ENCODE measurements at places on chromosomes 3 and 15.

DNA sequence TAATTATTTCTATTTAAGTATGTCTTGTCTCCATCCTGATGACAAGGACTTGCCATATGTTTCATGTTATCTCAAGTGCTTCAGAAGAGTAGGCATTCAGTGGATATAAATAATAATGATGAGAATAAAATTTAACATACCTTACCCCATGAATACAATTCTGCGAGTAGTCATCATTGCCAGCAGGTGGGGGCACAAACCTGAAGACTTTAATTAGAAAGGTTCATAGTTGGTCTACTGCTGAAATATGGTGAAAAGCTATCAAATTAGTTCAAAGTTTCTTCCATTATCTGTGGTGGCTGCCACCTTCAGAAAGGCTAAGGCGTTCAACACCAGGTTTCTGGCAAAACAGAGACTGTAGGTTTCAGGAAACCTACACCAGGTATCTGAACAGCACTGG, 100.9 kb downstream of the P3H2 start:
- DNase-seq: no peak

DNA sequence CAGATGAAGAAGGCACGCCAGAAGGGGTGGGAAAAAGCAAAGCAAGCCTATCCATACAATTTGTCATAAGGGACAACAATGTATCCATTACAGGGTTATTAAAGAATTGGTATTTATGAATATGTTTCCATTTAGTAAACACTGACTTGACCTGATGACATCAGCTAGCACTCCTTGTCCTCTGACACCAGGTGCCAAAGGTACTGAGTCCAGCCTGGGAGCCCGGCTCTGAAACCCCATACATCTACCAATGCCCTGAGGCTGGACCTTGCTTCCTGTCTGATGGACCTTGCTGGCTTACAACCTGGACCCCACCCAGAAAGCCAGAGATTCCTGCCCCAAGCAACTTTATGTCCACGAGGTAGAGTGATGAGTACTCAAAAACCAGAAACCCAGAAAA, 263.0 kb upstream of the ATP11B start:
- DNase-seq: no peak

DNA sequence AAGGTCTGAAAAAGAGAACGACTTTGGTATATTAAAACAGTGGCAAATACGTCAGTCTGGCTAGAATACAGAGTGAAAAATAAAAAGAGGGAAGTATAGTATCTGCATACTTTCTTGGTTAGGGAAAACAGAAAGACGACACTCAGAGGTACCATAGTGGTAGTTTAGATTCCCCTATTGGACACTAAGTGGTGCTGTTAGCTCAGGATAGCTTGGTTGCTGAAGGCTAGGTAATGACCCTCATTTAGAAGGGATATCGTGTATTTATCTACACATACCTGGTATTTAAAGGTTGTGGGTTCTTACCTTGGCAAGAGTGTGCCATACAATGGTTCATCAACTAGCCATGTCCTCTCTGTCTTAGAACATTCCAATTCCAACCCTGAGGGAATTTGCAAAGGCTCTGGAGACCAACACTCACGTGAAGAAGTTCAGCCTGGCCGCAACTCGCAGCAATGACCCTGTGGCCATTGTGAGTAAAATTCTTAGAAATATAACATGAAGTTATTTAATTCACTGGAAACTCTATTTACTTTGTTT, 31.0 kb downstream of the TMOD2 start:
- DNase-seq: no peak

DNA sequence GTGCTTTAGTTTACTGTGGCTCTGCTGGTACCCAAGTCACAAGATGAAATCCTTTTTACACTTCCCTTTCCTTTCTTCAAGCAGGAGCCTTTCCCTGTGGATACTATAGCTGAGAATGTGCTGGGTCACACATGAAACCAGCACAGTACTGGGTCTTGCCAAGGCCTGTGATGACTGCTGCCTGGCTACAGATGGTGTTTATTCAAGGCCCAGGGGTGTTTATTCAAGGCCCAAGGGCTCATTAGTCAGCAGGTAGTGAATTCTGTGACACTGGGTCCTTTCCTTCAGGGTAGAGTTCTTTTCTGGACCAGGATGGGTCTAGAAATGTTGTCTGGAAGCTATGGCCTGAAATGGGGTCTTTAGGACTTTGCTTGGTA, 99.4 kb downstream of the SH3GL3 start:
- DNase-seq: no peak

- DNase-seq: no peak
Observed at GRCh38 chr3:129118745-129119144, 2.9 kb downstream of the RAB43 start.

- DNase-seq: no peak
Observed at GRCh38 chr3:156888576-156888975, 62.4 kb downstream of the LEKR1 start.

DNA sequence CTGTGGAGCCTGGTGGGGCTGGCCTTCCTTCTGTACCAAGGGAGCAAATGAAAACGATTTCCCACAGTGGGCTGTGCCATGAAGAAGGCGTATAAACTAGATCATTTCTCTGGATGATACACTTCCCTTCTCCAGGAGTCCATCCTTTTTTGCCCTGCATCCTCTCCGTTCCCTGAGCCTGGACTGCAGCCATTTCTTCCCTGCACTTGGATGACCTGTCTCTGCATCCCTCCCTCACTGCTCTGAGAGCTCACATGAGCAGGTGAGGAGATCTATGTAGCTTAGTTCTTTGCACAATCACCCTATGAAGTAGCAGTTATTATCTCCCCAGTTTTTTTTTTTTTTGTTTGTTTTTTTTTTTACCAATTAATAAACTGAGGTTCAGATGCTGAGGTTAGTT, 46.7 kb downstream of the IQSEC1 start:
- DNase-seq: no peak

GRCh38 chr3:144032531-144033239, 61.1 kb downstream of the DIPK2A start:
- DNase-seq: no peak

DNA sequence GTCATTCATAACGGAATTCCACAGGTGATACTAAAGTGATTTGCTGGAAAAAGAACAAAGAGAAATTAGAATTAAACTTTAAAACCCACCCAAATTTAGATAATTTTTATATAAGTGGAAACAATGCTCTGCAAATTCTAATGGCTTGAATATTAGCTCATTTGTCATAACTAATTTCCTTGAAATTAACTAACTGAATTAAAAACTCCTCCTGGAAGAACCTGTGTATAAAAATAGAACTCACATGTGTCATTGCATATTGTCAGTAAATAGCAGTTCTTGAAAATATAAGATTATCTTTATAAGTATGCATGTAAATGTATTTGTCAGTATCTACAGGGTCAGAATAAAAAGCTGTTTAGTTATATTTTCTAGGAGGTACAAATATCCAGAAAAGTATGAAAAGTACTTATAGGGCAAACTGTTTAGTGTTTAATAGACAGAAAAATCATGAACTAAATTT, 16.3 kb downstream of the ZIC1 start:
- DNase-seq: no peak

- DNase-seq: no peak
Observed at GRCh38 chr15:45183511-45183910, 4.3 kb downstream of the SHF start.

GRCh38 chr3:20137647-20138046, 48.4 kb downstream of the SGO1 start:
- no peak for DNase-seq

GRCh38 chr3:176714034-176714433, 483.2 kb downstream of the TBL1XR1 start:
- DNase-seq: no peak

DNA sequence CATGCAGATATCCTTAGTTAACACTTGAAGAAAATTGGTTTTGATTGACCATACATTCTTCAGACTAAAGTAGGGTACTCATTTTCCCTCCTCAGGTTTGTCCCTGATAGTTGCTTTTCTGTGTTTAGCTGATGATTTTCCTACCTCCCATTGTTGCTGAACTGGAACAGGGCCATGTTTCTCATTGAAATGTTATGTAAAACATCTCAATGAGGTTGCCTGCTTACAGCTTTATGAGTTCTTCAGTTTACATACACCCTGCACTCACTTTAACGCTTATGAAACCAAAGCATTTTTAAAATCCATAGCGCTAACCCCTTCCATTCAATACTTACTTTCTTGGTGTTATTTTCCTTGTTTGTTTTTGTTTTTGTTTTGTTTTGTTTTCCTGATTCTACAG, 61.9 kb downstream of the HMG20A start:
- no peak for DNase-seq

GRCh38 chr15:62519900-62520299, 354.8 kb upstream of the C2CD4B start:
- no peak for DNase-seq

- no peak for DNase-seq
Observed at GRCh38 chr15:49135342-49135857, 20.0 kb downstream of the COPS2 start.

GRCh38 chr15:48936666-48937065, 27.1 kb downstream of the SHC4 start:
- no peak for DNase-seq

- peak; percentile 51 for DNase-seq
Observed at GRCh38 chr3:114362815-114363214, 69.0 kb downstream of the TIGIT start.

GRCh38 chr3:66021731-66022131, 17.0 kb downstream of the MAGI1 start:
- DNase-seq: no peak

GRCh38 chr3:49092938-49093852, 676 bp downstream of the QRICH1 start:
- peak; percentile 91 for DNase-seq

DNA sequence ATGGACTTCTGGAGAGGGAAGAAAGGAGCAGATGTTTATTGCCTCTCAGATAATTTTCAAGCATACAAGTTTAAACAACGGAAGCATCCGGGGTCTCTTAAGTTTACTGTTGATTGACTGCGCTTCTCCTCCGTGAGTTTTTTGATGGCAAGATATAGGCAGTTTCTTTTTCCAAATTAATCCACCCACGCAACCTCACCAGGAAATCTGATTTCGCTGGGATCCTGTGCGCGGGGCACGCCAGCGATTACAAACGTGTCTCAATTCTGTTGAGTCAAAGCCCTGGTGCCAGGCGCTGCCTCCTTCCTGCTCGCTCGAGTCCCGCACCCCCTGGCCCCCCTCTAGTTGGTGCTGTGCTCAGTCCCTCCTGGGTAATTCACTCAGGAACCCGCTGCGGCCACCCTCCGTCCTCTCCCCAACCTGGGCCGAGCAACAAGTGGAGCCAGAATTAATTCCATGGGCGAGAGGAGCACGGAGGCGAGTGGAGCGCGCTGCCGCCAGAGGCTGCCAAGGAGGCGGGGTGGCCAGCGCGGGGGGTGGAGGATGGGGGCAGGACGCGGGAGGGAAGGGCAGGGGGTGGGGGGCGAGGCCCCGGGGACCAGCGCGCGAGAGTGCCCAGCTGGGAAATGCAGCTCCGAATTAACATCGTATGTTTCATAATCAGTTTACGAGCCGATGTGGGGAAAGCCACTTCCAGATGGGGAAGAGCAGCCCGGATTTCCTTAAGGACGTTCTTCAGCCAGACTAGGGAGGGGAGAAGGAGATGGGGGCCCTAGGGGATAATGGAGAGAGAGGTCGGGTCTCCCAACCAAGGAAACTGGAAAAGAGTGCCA, 6.0 kb downstream of the WNT5A start:
- DNase-seq: peak; percentile 59

- DNase-seq: no peak
Observed at GRCh38 chr3:81638480-81638879, 123.0 kb downstream of the GBE1 start.

GRCh38 chr3:51669241-51670052, 1.6 kb upstream of the TEX264 start:
- DNase-seq: peak; percentile 88

GRCh38 chr3:15659254-15659975, 57.9 kb downstream of the BTD start:
- DNase-seq: peak; percentile 81

- no peak for DNase-seq
Observed at GRCh38 chr3:55802816-55803215, 315.7 kb upstream of the WNT5A start.

- DNase-seq: no peak
Observed at GRCh38 chr3:103991461-103992115, 1375.1 kb upstream of the ALCAM start.

DNA sequence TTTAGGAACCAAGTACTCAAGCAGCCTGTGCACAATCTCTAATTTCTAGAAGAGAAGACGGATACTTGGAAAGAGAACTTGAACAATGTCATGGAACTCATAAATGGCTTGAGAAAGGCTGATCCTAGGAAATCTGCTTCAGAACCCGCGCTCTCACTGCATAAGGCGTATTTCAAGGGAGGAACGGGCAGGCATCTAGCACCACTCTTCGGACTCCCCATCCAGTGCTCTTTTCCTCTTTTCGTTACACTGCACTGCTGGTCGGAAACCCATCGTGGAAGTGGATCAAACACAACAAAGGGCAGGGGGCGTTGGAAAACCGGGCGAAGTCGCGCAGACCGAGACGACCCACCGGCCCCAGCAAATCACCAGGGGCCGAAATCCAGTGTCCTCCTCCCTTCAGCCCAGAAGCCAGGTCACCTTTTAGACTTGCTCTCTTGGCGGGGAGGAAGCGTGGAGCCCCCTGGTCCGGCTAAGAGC, 539 bp upstream of the TLNRD1 start:
- DNase-seq: peak; percentile 65

DNA sequence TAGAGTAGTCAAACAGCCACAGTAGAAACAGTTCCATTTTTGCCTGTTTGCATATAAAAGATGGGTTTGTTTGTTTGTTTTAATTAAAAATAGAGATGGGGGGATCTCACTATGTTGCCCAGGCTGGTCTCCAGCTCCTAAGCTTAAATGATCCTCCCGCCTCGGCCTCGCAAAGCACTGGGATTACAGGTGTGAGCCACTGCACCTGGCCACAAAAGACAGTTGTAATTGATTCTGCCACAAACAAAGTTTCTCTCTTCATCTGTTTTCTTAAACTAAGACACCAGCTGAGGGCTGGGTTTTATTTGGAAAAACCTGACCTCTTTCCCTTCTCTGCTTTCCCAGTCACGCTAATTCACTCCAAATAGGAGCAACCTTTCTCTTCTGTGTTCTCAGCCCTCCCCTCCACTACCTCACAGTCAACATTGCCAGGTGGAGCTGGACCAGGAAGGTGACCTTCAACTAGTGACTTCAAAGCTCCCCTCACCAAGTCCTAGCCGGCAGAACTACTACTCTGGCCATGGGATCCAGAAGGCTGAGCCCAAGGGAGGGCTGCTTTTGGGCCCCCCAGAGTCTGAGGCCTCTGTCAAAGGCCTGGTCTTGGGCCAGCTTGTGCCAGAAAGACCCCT, 1.5 kb upstream of the IDH2 start:
- no peak for DNase-seq

DNA sequence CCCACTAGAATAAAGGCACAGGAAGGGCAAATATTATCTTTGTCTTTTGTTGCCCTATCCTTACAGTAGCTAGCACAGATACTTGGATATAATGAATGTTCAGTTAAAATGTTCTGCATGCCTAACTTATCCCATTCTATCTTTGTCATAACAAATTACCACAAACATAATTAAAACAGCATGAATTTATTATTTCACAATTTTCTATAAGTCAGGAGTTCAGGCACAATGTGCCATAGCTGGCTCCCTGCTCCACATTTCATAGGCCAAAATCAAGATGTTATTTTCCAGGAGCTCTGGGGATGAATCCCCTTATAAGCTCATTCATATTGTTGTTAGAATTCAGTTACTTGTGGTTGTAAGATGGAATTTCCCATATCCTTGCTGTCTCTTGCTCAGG, 975.5 kb downstream of the IGSF11 start:
- no peak for DNase-seq

All from brain (organoid and tissue), 16 donors.